ENCODE measurements at places on chromosomes 6 and 20. TPM values are rescaled to one million over a fixed set of nuclear protein-coding genes. Genes with fewer than 3 reads are reported as not detected.

DNA sequence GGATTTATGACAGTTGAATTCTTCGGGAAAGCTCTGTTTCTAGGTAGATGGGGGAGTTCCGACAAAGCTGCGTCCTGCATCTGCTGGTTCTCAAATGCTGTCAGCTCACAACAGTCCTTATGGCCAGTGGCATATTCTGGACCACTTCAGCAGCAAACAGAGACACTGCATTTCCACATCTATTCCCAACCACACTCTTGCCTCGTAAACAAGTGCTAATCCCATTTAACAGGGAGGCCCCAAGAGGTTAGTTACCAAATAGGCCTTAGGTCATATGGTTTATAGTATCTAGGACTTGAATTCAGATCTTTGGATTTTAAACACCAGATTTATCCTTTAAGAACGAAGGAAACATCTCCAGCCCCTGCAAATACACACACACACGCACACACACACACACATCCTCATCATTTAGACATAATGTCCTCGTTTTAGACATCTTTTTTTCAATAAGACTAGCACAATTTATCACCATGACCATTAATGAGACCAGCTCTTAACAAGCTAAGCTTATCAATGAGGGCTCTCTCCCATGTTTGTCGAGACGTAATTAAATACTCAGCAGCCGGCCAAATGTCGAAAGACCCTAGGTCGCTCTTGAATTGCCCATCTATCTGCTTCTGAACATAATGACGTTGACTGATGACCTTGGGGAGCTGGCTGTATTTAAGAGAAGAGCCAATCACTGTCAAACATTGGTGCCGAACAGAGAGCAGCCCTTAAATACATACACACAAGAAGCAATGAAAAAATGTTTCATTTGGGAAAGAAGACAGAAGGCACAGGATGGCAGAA lies 84.5 kb downstream of the PSMG4 start:
- no peak for DNase-seq

DNA sequence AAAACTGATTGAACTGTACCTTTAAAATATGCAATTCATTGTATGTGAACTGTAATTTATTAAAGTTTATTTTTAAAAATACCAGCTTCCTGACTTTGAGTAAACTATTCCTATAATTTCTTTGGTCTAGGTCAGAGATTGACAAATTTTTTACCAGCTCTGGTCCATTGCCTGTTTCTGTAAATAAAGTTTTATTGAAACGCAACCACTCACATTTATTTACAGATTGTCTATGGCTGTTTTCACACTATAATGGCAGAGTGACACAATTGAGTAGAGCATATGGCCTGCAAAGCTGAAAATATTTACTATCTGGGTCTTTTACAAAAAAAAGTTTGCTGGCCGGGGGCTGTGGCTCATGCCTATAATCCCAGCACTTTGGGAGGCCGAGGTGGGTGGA lies 33.0 kb upstream of the NFATC2 start:
- no peak for DNase-seq

DNA sequence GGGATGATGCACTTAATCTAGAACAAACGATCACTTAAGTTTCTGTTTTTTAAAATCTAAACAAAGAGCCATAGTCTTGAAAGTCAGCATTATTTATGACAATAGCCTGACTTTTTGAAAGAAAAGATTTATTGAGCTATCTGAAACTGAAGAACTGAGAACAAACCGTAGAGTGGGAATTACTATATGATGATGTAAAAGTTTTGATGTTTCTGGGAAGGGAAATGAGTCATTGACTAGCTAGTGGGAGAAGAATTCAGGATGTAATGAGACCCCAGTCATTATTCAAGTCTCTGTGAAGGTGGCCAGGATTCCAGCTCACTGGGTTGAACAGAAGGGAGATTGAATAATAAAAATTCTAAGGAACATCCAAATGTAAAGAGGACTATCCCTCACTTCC lies 83.4 kb upstream of the FABP7 start:
- DNase-seq = no peak

DNA sequence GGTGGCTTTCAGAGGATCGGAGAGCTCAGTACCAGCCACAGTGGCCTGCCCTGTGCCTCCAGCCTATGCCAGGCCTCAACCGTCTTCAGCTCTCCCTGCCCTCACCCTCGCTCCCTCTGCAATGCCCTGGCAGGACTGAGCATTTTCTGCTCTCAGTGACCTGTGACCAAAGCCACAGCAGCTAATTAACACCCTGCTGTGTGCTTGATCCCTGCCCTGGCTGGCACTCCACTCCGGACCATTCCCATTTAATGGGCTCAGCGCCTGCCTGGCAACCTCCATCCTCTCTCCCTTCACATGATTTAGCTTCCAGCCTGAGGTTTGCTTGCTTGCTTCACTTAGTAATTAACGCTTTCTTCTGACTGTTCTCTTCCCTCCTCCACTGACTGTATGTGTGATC lies 287.5 kb downstream of the LRFN2 start:
- DNase-seq = no peak

DNA sequence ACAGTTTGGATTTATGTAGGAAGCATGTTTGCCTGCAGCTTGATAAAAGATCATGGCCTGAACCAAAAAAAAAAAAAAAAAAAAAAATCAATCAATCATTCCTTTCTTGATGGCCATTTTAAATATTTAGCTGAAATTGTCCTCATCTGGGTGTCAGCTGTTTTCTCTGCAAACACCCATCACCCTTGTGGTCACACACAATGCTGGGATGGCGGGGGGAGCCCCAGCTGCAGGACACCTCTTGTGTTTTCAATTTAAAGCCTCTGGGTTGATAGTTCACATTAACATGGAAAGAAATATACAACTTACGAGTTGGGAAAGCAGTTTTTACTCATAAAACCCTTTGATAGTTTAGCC lies 160.4 kb downstream of the ZFP64 start:
- DNase-seq = no peak

GRCh38 chr6:1604158-1605003 lies 5.3 kb upstream of the FOXC1 start:
- DNase-seq = peak; percentile 48

- no peak for DNase-seq
Observed at GRCh38 chr20:1102016-1102415, 16.4 kb upstream of the PSMF1 start.

DNA sequence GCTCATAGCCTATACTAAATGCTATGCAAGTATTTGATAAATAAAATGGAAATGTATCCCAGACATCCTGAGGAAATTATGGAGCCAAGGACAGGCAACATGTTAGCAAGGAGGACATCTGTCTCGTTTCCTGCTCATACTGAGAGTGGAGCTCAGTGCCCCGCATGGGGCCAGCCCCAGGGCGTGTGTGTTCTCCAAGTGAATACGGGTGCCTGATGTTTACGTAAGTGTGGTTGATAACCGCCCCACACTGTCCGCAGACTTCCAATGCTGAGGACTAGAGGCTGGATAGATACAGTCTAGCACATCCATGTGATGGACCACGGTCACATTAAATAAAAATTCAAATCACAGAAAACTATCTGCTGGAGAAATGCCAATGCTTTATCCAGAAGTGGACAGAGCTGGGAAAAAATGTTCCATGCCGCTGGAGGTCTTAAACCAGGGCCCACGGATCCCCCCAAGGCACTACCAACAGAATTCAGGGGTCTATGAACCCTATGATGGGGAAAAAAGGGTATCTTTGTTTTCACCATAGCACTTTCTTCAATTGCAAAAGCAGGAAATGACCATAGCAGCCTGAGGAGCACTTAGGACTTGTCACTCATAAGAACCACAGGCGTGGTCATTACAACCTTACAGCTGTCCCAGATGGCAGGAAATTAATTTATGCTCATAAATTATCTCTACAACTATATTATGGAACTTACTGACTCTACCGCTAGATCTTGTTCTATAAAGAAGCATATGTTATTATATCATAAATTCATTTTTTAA lies 24.9 kb downstream of the TGM2 start:
- DNase-seq = no peak

DNA sequence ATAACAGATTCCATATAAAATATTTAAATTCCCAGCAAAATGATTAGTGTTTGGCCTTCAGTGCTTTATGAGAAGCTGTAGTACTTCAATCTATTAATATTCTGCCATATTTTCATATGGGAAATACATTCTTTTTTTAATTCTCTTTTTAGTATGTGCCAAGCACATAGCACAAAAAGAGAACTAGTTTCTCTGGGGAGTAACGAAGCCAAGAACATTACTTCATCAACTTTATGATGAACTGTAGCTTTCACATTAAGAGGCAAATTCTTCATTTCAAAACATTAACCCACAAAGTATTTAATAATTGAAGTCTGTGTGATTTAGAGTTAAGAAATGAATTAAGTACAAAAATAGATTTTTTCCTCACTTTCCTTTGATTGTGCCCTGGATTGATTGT lies 281.0 kb upstream of the EYS start:
- DNase-seq = no peak

DNA sequence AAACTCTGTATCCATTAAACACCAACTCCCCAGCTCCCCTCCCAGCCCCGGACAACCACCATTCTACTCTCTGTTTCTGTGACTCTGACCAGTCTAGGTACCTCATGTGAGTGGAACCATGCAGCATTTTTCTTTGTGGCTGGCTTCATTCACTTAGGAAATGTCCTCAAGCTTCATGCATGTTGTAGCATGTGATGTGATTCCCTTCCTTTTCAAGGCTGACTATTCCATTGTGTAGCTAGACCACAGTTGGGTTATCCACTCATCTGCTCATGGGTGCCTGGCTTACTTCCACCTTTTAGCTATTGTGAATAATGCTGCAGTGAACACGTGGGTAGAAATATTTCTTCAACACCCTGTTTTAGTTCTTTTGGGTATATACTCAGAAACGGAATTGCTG lies 8.8 kb upstream of the BPHL start:
- DNase-seq = no peak

Gene ANKRD60
- total RNA-seq = not detected

Gene DEFB124
- total RNA-seq = not detected

Gene UBR2
- total RNA-seq = 30.2 TPM

Gene CCR6
- 7.4 TPM for total RNA-seq

Gene SNHG17
- total RNA-seq = 40.7 TPM

Gene CNKSR3
- not detected for total RNA-seq

Measured in activated CD4-positive, alpha-beta T cell treated with anti-CD3 and anti-CD28 coated beads, Interleukin-2, amount 10 ng/mL, durations not matched to agents 7 days and 5 days (primary cell).